ENCODE measurements at places on chromosomes 12 and 14.

DNA sequence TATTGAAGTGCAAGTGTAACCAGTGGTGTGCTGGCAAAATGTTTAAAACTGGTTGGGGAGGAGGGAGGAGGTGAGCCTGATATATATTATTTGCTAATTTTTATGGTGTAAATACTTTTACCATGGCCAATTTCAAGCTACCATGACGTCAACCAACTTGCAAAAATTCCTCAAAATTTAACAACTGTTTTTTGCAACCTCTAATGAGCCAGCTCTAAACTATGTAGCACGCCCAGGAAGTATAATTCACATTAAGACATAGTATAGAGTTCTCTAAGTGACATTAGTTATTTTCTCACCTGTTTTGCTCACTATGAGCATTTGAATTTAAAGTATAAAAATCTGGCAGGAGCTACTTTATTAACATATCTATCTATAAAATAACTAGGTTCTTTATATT, 41.4 kb downstream of the ATL1 start:
- no peak for DNase-seq

- no peak for DNase-seq
These were observed 113.5 kb upstream of the VASH1 start for GRCh38 chr14:76647697-76648298.

DNA sequence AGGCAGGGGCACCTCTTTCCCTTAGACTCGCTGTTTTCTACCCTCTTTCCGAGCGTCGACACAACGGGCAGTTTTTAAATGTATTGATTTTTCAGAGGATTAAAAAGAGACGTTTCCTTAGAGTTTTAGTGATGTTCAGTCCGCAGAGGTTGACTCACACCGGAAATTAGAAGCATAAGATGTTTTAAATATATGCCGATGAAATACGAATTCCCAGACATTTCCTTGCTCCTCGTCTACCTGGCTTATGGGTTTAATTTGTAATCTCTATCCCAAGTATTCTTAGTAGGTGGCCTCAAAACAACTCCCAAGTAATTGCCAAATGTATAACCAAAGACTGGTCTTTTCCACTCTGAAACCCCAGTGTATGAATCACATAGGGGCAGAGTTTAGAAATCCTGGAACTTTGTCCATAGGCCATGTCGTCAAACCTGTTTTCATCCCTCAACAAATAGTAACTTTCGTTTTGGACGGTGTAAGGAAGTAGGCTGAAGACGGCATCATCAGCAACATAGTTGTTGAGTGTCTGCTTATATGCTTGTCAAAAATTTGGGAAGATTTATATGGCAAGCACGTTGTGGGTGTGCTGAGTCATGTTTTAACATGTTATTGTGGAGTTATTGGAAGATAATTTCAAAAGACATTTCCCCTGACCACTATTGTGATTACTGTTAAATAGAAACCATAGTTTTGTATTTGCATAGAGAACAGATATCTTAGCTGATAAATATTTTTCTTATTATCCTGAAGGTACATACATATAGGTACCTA, 824 bp downstream of the TBK1 start:
- DNase-seq = no peak

- DNase-seq = no peak
These were observed 108.8 kb downstream of the RAD51B start for GRCh38 chr14:67928375-67928774.

GRCh38 chr14:44081146-44081545, 425.9 kb downstream of the FSCB start:
- DNase-seq = no peak

Measured in cerebellar nuclear complex (tissue), 1 donor.